ENCODE measurements at places on chromosomes 12 and 14.

DNA sequence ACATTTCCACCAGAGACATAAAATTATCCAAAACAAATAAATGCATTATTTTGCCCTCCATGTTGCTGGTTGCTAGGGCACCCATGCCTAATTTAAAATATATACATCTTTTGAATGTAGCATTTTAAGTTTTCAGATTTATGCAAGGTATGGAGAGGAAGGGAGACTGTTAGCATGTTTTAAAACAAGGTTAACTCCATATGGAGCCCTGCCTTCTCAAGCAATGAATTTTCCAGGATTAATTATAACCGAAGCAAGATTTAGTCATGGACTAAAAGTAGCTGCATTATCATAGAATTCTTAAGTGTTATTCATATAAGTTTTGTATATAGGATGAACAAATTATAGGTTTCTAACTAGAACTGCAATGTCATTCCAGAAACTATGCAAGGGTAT, 37.2 kb downstream of the TRMT5 start:
- no peak for DNase-seq

DNA sequence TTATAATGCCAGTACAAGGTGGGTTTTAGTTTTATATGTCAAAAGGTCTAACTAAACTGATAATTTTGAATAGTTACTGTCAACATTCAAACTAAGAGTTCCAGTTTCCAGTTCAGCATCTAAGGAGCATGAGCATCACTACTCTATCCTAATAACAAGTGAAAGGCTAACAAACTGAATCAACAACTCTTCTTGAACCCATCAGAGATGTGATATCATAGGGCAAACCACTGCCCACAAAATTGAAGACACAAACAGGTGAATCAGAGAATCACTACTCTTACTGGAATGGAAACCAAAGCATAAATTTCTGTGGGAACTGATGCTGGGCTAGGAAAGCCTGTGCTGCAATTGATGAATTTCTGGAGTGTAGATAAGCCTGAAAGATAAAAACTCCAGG, 140.7 kb upstream of the GRIP1 start:
- DNase-seq: no peak

DNA sequence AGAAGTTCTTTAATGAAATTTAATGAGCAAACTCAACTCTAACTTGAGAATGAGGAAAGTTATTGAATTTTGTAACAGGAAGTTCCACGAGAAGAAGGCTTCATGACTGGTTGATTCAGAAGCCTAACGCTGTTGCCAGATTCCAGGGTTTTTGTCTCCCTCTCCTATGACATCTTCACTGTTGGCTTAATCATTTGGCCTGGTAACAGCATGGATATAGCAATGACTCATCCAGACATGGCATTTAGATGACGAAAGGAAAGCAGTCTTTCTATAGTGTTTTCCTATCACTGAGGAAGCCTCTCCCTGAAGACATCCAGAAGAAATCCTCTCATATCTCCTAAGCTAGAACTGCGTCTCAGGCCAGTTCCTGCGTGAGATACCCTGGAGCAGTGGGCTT, 9.4 kb upstream of the KCNA1 start:
- DNase-seq: no peak

DNA sequence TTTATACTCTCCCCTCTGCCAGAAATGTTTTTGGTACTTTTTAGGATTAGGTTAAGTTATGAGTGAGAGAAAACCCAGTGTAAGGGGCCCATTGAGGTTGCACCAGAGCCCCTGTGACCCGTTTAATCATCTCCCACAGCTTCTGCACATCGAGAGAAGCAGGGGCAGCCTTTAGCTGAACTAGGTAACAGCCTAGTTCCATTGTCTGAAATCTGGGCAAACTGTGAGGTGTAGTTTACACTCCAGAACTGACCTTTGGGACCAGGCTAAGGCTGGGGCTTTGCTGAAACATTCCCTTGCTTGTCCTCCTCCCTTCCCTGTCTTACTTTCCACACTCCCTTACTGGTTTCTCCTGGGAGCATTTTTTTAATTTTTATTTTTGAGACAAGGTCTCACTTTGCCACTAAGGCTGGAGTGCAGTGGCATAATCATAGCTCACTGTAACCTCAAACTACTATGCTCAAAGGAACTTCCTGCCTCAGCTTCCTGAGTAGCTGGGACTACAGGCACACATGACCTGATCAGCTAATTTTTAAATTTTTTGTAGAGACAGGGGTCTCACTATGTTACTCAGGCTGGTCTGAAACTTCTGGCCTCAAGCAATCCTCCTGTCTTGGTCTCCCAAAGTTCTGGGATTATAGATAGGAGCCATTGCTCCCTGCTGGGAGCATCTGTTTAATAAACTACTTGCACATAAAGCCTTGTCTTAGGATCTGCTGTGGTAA, 25.9 kb upstream of the DHRS2 start:
- DNase-seq: no peak

DNA sequence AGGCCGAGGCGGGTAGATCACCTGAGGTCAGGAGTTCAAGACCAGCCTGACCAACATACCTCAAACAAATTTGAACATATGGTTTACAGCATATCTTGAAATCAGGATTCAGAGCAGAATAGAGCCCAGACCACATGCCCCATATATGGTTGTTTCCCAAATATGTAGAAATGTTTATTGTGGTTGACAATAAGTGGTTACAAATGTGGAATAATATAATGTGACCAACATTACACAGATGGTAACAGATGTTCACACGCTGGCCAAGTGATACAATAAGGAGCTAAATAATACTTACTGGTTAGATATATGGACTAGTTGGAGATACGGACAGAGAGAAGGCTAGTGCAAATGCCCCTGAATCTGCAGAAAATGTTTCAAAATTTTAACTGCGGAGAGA, 85.3 kb downstream of the MAPKAPK5 start:
- DNase-seq: no peak

- no peak for DNase-seq
These were observed 19.6 kb downstream of the NAP1L1 start for GRCh38 chr12:76064904-76065303.

DNA sequence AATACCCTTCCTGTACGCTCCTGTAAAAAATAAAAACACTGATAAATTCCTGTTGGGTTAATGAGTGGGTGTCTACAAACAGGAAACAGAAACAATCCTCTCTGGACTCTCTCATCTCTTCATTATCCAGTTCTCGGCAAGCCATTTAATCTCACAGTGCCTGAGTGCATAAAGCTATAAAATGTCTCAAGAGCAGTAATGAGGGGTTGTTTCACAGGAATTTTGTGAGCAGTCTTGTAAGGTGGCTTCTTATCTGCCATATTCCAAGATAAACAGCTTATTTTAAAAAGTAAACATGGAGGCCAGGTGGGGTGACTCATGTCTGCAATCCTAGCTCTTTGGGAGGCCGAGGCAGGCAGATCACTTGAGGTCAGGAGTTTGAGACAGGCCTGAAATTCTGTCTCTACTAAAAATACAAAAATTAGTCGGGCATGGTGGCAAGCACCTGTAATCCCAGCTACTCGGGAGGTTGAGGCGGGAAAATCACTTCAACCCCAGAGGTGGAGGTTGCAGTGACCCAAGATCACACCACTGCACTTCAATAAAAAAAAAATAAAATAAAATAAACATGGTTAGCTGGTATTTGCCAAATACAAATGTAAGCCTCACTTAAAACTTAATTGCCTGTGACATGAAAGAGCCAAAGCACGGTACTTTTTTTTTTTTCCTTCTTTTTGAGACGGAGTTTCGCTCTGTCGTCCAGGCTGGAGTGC, 54.0 kb downstream of the CLIP1 start:
- no peak for DNase-seq

DNA sequence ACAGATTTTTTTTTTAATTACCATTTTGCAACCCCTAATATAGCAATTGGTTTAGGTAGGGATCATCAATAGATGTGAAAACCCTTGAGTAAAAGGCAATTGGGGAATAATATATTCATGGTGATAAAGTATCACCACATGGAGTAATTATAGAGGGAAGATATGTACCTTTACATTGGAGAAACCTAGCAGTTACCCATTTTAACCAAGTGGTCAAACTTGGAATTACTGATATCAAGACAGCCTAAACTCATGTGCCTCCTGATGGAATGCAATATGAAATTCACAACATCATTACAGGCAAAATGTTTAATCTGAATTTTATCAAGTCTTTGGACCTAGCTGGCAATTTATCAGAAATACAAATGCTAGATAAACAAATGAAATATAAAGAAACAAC, 6.7 kb upstream of the SLC10A1 start:
- DNase-seq: no peak

DNA sequence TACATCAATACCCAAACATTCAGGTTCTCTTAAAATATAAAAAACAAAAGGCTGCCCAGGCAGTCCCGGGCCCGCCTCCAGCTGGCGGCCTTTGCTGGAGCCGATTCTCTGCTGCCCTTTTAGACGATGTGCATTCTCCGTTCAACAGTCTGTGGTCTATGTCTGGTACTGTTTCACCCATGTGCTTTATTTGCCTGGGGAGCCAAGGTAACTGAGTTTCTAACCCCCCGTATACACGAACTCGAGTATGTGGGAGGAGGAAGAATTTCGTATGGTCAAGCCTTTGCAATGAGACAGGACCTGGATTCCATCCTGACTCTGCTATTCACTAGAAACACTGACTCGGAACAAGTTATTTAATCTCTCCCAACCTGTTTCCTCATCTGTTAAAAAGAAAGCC, 54.1 kb upstream of the GPR68 start:
- no peak for DNase-seq

DNA sequence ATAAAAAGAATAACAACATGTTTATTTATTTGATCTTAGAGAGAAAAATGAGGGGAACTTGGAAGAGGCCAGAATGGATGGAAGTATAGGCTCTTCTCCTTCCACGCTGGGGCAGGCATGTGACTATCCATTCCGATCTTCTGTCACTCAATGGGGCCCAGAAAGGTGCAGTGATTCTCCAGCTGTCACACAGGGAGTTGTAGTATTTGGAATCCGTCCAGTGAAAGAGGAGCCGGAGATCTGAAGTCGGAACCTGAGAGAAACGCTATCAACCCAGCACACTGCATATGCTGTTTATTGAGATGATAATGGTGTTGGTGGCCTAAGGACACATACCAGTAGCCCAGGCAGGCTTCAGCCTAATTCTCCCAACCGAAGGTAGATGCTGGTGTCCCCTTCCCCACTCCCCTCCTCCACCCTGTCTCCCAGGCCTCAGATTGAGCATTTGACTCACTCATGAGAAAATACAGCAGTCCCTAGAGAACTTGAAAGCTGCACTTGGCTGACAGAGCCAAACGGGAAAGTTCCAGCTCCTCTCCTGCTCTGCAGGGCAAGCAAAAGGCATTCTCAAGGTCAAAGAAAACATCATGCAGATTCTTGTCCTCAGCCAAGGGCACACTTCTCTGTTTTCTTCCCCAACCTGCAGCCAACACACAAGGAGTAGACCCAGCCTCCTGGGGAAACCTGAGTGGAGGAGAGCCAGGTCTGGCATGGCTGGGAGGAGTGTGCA, 100.4 kb downstream of the IRF2BPL start:
- DNase-seq: no peak

- DNase-seq: no peak
These were observed 5.1 kb downstream of the ASCL1 start for GRCh38 chr12:102962532-102962931.

- DNase-seq: no peak
These were observed 34.8 kb downstream of the ZC3H14 start for GRCh38 chr14:88597601-88598000.

GRCh38 chr12:102958073-102958829, 777 bp downstream of the ASCL1 start:
- no peak for DNase-seq

DNA sequence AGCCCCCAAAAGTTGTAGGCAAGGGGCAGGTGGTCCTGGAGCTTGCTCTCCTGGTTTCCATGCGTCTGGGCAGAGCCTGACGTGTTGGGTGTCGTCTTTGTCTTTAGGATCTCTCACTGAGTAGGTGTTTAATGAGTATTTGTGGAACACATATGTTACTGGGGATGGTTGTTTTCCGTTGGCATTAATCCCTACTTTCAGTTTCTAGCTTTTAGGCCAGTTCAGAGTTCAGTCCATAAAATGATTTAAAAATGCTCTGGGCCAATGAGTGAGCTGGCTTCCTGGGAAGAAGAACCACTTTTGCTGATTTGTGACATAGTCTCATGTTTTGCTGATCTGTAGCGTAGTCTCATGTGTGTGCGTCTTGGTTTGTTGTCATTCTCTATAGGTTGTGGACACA, 10.9 kb downstream of the AACS start:
- DNase-seq: no peak

DNA sequence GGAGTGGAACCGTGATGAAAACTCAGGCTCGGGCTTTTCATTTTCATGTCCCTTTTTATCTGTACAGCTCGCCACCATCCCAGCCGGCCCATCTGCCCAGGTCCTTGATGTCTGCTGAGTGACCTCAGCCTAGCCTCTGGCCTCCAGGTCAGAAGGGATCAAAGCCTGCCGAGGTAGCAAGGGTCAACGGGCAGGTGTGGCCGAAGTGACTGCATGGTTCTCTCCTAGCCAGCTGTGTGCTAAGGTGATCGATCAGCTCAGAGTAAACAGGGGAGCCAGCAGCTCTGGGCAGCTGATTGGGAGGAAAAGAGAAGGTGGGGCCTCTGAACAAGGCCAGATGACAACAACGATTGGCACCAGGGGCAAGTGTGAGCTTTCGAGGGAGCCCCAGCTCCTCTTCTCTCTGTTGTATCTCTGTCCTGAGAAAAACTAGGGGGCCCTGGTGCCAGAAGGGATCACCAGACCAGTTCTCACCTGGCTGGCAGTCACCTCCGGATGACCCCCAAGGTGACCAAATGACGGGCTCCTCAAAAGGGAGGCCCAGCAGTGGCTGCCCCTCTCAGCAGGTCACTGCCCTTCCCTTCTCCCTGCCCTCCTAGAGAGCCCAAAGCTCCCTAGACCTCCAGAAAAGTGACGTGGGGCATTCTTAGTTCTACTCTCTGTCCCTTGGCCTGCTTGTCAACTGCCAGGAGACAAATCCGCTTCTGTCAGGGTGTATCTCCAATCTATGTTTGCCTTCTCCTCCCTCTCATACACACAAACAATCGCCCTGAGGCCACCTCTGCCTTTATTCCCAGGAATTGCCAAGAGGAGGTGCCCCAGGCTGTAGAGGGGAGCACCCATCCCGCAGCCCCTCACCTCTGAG, 3.4 kb downstream of the SLC6A12 start:
- DNase-seq: no peak

DNA sequence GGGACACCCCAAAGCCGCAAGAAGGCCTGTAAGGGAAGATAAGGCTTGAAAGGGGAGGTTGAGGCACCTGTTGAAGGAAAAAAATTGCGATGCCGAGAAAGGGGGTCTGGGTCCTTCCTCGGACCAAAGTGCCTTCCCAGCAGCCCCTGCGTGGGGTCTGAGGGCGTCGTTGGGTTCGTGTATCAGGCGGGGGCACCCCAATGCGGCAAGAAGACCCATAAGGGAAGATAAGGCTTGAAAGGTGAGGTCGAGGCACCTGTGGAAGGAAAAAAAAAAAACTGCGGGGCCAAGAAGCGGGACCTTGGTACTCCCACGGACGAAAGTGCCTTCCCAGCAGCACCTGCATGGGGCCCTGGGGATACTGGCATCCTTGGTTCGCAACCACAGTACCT, 277.5 kb downstream of the ALG10 start:
- DNase-seq: no peak
